ENCODE measurements at places on chromosomes 11 and 22.

DNA sequence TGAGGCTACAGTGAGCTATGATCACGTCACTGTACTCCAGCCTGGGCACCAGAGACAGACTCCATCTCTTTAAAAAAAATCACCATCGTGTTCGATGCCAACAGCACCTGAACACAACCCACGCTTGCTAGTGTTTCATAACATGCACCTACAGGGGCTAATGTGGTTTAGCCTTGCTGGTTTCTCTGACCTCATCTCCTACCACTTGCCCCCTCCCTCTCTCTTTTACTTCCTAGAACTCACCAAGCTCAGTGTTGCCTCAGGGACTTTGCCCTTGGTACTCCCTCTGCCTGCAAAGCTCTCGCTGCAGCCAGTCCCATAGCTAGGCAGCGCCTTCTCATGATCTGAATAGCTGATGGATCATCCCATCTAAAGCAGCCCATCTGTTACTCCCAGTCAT lies 99.8 kb downstream of the FBXO7 start:
- DNase-seq: no peak

GRCh38 chr11:88151709-88152265 lies 23.5 kb downstream of the RAB38 start:
- no peak for DNase-seq

- no peak for DNase-seq
These were observed 13.7 kb downstream of the NFRKB start for GRCh38 chr11:129881570-129882170.

- DNase-seq: no peak
These were observed 72.4 kb downstream of the PANX1 start for GRCh38 chr11:94201004-94201465.

GRCh38 chr11:8257003-8257664 lies 6.5 kb downstream of the LMO1 start:
- no peak for DNase-seq

DNA sequence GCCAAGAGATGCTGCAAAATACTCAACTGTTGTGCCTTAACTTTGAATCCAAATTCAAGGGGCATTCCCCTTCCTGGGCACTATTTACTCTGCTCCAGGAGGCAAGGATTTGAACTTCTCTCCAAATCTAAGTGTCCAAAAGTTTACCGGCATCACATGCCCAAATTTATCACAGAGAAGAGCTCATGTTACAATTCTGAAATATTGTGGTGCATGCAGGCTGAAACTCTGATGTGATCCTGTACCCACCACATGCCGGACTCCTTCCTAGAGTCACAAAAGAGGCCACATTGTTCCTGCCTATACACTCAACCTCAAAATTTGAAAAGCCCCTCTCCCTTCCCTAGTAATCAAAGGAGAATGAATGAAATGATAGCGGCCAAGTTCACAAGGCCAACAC lies 1.3 kb downstream of the TRAF6 start:
- DNase-seq: no peak

DNA sequence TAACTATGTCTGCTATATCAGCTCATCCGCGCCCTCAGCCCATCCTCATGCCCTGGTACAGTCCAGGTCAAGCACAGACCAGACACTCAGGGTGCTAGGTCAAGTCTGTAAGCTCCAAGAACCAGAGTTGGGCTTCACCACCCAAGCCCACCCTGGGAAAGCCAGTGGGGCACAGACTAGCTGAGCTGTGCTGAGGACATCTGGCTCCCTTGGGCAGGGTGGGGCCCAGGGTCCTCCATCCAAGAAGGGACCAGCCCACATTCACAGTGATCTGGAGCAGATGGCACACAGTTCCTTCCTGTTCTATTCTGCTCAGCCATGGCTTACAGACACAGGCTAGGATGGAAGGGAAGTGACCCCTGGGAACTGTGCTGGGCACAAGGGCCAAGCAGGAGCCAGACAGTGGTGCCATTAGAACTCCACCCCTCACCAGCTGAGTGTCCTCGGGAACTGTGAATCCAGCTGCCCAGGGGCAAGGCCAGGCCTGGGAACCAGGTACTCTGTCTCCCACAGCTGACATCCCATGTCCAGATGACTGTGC lies 9.1 kb downstream of the P2RY6 start:
- no peak for DNase-seq

- DNase-seq: no peak
These were observed 34.3 kb downstream of the MYBPC3 start for GRCh38 chr11:47318166-47318565.

DNA sequence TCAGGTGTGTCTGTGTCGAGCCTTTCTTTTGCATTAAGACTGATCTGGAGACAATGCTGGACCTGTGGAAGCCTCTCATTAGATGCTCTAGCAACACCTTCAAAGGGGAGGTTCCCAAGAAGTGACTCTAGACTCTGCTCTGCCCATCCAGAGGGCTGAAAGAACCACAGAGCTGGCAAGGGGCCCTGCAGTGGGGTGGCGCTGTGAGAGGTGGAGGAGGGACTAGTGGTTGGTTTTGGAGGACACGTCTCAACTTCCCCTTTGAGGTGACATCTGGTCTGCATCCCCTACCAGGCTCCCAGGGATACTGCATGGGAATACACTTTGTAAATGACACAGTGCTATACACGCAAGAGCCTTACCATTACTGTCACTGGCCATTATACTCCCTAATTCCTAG lies 34.2 kb upstream of the SYT13 start:
- DNase-seq: no peak

DNA sequence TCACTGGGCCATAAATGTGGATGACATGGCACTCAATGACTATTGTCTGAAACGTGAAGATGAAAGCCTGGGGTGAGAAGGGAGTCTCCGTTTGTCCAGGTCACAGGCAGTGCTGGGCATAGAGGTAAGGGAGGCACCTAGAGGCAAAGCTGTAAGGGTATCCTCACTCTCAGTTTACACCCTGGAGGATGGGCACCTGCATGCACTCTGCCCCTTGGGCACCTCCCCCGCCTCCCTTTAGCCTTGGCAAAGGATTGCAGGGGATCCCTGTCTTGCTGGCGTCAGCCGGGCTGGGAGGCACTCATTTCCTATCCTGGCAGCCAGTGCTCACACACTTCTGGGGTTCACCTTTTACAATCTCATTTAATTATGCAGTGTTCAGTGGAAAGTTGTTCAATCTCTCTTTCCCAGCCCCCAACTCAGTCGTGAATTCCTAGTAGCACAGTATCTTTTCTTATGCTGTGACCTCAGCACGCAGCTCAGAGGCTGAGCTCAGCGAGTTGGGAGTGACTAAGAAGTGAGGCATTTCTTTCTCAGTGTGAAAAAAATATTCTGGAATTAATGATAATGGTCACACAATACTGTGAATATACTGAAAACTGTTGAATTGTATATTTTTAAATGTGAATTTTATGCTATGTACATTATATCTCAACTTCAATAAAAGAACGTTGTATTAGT lies 866.6 kb downstream of the BRD1 start:
- no peak for DNase-seq

GRCh38 chr22:28139516-28139915 lies 220.5 kb upstream of the PITPNB start:
- no peak for DNase-seq

GRCh38 chr11:9692691-9693090 lies 28.8 kb downstream of the SWAP70 start:
- DNase-seq: no peak

DNA sequence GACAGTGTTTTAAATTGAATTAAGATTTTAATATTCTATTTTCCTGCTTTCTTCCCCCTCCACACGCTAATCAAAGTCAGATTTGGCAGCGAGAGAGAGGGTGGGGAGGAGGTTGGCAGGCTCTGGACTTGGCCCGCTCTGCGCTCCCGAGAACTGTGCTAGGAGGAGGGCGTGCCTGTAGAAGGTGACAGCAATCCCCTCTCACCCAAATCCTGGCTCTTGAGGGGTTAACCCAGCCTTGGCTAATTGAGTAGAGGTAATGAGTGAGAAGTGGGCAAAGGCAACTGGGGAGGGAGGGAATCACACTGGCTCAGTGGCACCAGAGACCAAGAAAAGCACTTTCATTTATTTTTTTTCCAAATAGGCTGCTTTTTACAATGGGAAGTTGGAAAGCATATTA lies 42.2 kb downstream of the BUD13 start:
- no peak for DNase-seq
